ENCODE measurements at places on chromosomes 6 and 20. TPM values are rescaled to one million over a fixed set of nuclear protein-coding genes. Genes with fewer than 3 reads are reported as not detected.

DNA sequence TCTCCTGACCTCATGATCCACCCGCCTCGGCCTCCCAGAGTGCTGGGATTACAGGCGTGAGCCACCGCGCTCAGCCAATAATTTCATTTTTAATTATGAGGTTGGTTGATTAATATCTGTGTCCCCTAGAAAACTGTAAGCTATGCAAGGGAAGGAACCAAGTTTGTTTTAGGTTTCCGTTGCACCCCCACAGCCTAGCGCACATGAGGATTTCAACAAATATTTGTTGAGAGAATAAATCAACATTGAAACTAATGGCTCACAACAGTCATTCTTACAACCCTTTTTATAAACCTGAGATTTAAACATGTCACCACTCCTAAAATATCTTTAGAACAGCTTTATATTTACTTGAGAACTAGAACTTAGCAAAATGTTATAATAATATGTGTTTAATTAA, 114.0 kb upstream of the CARMIL1 start:
- DNase-seq, result no peak

GRCh38 chr6:124319410-124319809, 515.7 kb downstream of the NKAIN2 start:
- no peak for DNase-seq

DNA sequence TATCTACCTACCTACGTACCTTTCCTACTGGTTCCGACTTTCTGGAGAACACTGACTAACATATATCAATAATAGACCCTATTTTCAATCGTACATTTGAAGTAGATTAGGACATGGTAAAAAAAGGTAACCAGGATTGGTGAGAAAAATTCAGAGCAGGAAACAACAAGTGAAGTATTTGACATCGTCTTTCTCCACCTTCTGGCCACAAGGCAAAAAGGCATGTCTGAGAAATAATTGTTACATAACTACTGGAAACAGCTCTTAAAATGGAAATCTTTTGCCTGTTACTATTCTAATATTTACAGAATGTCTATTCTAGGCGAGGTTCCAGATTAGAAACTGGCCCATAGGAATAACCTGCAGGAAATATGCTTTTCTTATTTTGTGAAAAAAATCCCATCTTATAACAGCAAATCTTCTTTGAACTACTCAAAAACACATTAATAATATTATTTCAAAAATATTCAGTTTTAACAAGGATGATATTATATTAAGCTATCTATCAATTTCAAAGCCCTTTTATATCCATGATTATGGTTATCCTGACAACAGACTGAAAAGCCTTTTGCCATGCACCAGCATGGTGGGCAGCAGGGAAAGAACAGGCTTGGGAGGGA, 80.8 kb downstream of the RCAN2 start:
- DNase-seq, result peak; percentile 50

DNA sequence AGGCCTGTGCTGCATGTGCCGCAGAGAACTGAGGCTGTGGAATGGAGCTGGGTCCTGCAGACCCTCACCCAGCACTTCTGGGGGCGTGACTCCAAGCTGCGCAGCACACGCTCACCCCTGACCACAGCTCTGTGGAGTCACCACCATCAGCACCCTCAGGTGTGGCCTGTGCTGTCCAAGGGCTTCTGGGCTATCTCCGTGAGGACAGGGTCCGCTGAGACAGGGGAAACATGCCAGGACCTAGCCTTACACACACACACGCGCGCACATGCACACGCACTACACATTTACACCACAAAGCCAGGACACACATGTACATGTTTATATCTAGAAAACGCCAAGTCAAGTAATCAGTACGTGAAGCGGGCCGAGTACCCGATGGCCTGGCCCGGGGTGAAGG, 26.8 kb upstream of the TCFL5 start:
- no peak for DNase-seq

- no peak for DNase-seq
These were observed 43.6 kb downstream of the MUC22 start for GRCh38 chr6:31053873-31054272.

Gene SMOC2
- 213 TPM for total RNA-seq

Gene ZNF311
- total RNA-seq, result 2.8 TPM

- DNase-seq, result no peak
These were observed 3.5 kb upstream of the PANK2 start for GRCh38 chr20:3885715-3886114.

Gene GJA10
- not detected for total RNA-seq

DNA sequence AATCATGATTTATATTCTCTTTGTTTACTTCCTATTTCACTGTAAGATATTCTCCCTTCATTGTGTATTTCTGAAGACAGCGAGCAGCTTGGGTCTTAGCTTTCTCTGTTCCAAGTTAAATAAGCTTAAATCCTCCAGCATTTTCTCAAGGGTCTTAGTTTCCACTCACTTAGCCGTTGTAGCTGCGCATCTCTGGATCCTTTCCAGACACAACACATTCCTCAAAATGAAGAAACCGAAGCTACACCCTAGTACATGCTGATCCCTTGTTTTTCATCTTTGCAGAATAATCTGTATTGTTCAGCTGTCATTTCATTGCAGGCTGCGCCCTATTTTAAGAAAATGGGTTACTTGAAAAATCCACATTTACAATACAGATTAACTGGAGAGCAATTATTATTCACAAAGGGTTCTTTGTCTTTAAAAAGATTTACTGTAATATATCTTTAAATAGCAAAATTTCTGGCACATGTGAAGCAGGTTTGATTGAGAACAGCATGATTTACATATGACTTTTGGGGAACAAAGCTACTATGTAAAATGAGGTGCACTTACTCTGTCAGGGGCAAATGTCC, 375.8 kb downstream of the QKI start:
- DNase-seq, result no peak

- no peak for DNase-seq
These were observed 868.6 kb upstream of the GJE1 start for GRCh38 chr6:141264101-141264500.

DNA sequence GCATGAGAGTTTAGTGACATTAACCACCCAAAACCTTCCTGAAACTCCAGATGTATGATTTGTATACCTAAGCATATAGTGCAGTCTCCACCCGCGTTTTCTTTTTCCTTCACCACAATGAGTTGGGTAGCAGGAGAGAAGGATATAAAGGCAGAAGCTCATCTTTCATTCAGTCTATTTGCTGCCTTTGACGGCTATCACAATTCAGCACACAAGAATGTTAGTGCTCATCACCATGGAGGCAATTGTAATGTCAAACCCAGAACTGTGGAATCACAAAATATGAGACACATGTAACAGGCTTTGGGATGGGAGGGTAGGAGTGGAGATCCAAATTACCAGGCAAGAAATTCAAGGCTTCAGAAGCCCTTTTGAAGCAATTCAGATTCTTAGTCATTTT, 17.6 kb downstream of the ZHX3 start:
- no peak for DNase-seq
